Activated CD4-positive, alpha-beta T cell treated with anti-CD3 and anti-CD28 coated beads, Interleukin-2, amount 50 U/mL, for 1 hour (primary cell): ENCODE measurements at places on chromosomes 2 and 18.

GRCh38 chr2:171187177-171187576 lies 26.5 kb upstream of the TLK1 start:
- no peak for DNase-seq

DNA sequence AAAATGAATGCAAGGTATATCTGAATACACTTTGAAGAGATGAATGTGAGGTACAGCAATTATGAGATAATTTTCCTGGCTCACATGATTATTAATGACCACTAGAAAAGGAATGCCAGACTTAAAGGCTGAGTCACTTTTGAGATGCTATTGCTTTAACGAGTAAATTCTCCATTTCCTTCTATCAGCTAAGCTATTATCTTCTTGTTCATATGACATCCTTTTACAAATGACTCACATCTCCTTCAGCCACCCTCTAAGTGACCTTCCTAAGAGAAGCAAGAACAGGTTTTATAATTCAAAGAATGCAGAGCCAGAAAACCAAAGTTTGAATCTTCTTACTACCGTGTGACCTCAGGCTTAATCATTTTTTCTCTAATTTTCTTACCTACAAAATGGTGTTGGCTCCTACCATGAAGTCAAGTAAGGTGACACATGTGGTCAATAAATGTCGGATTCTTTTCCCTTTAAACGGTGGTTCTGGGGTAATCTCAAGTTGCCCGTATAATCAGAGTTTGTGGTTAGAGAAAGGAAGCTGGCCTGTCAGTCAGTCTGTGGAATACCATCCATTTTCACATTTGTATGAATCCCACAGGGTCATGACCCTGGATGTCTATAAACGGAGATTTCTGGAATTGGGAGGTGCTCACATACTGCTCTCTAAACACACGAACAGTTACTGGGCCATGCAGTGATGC lies 184.0 kb upstream of the PID1 start:
- no peak for DNase-seq

DNA sequence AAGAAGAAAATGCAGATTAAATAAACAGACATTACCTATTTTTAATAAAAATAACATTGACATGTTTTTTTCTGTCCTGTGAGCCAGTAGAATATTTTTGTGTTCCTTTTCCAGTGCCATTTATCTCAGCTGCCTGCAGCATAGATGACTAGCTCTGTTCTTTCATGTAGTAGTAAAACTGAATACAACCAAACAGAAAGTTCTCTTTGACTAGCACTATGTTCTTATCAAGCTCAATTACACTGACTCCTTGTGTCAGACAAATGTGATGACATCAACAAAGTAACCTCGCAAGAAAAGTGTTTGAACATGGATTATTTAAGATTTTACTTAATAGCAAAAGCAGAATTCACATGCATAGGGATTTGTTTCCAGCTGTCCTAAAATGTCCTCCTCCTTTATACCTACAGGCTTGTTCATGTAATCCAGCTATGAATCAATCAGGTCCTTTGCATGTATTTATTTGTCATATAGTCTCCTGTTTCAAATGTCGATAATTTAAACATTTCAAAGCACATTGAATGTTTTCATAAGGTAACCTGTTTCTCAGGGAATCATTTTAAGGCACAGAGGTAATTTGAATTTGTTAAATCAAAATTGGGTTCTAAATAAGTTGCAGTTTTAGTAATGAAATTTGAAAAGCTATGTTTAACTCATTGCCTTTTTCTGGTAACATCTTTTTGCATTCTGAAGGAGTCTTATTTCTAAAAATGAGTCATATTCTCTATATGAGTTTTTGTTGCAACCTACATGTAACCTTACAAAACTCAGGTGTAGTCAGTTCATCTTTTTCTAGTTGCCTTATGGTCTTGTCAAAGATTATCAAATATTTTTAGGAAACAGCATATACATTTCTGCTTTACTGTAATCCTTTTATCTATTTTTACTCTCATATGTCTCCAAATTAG lies 215.3 kb upstream of the GULP1 start:
- no peak for DNase-seq

DNA sequence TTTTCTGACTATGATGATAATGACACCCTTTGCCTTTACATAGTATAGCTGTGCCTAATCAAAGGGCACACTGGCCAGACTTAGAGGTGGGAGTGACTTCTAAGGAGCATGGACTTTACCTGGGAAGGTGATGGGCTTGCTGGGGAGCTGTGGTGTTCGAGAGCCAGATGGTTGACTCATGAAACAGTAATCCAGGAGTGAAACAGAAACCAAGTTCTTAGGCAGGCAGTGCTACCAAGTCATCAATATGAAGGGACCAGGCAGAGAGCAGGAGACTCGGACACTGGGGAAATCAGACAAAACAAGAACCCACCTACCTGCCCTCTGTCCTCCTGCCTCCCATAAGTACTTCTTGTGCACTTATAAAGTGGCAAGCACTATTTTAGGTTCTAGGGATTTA lies 430.4 kb downstream of the DLGAP1 start:
- no peak for DNase-seq

DNA sequence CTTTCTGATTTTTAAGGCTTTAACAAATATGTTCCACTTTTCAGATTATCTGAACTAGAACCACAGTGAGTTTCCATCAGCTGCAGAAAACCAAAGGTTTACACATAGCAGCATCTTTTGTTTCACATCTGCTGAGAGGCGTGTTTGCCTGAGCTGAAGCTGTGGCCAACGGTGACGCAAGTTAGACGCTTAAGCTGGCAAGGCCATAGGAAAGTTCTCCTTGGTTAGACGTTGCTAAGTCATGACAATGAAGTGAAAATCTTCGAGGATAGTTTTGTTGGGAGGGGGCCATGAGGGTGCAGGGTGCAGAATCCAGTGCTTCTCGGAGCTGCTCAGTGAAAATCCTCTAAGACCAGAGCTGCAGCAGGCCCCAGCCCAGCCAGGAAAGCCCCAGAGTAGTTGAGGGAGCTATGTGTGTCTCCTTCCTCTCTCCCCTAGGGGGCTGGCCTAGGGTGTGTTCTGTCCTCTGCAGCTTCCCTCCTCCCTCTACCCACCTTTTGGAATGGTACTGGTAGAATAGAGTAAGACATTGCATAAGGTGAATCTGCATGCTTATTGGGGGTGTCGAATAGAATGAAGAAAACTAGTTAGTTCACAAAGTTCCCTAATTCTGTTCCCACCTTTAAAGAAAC lies 105.4 kb downstream of the FHOD3 start:
- no peak for DNase-seq

- DNase-seq = no peak
Observed at GRCh38 chr2:113119111-113119510, 8.3 kb upstream of the IL1RN start.

GRCh38 chr18:50427896-50428295 lies 53.0 kb downstream of the SKA1 start:
- DNase-seq = no peak

GRCh38 chr2:12895017-12895416 lies 178.3 kb downstream of the TRIB2 start:
- no peak for DNase-seq

GRCh38 chr2:1585635-1586034 lies 158.7 kb downstream of the PXDN start:
- DNase-seq = no peak

- no peak for DNase-seq
Observed at GRCh38 chr18:28163201-28163775, 13.6 kb downstream of the CDH2 start.

- no peak for DNase-seq
Observed at GRCh38 chr2:4931721-4932365, 760.3 kb upstream of the SOX11 start.

DNA sequence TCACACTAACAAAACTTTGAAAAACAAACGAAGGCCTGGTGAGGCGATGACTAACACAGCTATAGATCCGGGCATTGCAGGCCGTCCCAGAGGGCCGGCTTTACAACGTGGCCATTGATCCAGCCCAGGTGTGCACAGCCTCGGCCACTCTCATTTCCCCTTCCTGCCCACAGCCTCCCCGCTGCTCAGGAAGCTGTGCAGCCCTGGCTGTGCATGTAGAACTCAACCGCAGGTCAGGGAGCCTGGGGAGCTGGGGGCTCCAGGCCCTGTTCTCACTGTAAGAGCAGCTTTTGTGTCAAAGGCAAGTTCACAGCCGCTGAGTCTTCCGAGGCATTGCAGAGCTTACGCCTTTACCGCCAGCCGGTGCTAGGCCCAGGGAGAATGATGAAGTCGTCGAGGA lies 87.2 kb downstream of the LONRF2 start:
- DNase-seq = peak; percentile 13

DNA sequence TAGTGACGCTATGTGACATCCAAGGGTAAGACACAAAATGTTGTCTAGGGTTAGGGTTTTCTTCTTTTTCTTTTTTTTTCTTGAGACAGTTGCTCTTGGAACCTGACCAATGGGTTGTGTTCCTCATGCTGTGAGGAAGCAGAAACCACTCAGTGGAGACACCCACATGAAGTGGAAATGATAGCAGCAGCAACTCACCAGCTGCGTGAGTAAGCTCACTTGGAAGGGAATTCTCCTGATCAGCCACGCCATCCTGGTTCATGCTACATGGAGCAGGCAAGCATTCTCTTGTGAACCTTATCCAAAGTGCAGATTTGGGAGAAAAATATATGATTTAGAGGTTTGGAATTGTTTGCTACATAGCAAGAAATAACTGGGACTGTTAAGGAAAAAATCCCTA lies 863.7 kb downstream of the EPHA4 start:
- no peak for DNase-seq

DNA sequence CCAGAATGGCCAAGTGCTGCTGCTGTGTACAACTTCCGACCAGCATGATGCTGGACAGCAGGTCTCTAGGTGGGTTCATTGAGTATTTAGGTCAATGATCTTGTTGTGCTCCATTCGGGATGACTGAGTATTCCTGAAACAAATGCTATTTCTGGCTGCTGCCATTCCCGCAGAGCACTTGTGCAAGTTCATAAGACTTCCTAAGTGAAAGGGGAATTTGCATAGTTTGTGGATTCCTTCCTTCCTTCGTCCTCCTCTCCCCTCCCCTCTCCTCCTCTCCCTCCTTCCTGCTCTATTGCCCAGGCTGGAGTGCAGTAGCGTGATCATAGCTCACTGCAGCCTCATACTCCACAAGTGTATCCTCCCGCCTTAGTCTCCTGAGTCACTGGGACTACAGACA lies 40.4 kb downstream of the LDLRAD4 start:
- DNase-seq = no peak

GRCh38 chr2:84817239-84817655 lies 63.6 kb downstream of the TRABD2A start:
- DNase-seq = no peak
